Stimulated activated CD8-positive, alpha-beta memory T cell treated with anti-CD3 and anti-CD28 coated beads, Interleukin-4, amount 100 ng/mL, for 48 hours (primary cell): ENCODE measurements at places on chromosomes 6 and 20.

DNA sequence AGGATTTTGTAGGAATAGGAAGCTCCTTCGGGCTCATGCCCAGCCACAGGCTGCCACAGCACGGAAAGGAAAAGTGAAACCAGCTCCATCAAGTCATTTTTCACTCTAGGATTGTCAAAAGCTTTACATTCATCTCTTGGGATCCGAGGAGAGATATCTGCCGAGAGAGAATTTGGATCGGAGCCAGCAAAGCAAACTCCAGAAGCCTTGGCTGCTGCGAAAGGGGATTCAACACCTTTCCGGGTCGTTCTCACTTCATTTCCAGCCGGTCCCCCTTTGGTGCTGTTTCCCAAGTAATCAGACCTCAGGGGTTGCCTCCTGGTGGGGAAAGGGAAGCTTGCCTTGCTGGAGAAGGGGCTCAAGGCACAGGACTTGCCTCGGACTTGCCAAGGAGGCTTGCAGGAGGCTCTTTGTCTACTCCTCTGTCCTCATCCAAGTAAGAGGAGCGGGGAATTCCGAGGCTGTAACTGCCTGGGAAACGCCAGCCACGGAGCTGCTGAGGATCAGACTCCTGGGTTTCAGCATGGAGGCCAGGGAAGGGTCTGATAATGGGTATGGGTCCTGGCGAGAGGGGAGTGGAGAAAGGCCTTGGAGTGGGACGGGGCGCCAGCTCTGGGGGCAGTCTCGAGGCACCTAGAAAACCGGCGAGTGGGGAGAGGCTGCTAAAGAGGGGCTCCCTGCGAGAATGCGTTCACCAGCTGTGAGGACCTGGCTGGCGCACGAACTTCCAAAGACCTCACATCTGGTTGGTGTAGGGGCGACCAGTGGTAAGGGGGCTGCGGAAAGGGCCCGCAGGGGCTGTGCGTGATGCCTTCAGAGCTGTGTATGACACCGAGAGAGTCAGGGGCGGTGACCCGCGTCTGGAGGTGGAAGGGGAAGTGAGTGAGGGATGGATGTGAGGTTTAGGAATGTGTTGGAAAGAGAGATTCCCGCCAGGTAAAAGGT lies 702 bp downstream of the ETV7 start:
- peak; percentile 27 for DNase-seq

DNA sequence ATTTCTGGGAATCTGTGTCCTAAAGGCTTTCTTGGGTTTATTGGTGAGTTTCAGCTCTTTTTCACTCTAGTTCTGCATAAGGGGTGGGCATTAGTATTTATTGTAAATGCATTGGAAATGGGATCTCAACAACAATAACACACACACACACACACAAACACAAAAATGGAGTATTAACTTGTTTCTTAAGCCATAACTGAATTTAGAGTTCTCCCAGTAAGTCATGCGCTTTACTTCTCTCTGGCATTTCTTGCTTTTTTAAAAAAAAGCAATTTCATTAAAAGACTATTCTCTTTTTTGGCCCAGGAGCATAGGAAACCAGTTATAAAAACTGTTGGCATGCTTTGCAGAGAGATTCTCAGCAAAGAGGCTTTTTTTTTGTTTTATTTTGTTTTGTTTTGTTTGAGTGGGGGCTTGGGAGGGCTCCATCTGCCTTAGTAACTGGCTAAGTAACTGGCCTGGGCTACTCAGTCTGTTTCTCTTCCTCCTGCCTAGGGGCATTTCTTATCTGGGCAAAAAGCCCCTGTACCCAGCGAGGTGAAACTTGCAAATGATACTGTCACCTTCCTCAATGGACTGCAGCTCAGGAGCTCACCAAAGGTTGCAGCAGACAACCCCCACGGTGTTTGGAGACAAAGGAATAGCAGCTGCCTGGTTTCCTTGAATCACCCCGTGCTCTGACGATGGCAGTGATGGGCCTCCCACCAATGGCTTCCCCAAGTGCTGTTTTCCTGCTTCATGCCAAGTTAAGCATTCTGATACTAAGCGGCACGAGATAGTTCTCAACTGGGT lies 128.5 kb downstream of the BCAS1 start:
- DNase-seq: no peak

GRCh38 chr6:117829594-117830319 lies 77.3 kb upstream of the SLC35F1 start:
- no peak for DNase-seq

DNA sequence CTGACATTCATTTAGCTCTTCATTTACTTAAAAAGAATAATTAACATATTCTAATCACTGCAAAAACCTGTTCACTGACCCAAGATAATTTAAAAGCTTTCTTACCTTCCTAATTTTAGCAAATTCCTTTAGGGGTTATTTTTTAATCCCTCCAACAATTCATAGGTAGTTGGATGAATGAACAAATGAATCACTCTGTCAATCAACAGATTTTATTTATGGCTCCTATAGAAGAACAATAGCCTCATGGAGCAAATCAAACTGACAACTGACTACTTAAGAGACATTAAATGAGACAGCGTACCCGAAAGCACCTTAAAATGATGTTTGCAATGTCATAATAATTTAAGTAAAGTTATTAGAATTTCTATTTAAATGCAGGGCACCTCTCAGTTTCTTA lies 31.5 kb upstream of the GJA1 start:
- DNase-seq: no peak
